ENCODE measurements at places on chromosomes 3 and 15.

- no peak for DNase-seq
Measured at GRCh38 chr3:133573629-133574194, at the start of gene CDV3. Gene CDV3, plus strand, starts transcription at chr3:133573686. Its CDS starts 359 bp downstream, at chr3:133574045.

- no peak for DNase-seq
Measured at GRCh38 chr3:45480871-45481270, 92.5 kb downstream of the LARS2 start.

- no peak for DNase-seq
Measured at GRCh38 chr15:57090496-57090859, 172.0 kb downstream of the TCF12 start.

DNA sequence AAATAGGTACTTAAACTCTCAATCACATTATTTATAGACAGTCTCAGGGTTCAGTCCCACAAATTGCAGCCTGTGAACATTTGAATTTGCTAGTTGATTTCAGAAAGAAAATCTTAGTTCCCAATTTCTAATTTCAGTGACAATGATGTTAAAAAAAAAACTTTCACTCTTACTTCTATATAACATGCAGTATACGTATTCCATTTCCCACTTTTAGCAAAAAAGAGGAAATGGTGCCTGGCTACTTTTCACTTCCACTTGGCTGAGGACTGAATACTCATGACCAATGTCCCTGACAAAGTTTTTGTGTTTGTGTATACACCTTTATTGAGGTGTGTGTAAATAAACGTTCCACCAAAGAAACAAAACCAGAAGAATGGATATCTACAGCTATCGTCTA is 32.1 kb upstream of the XCR1 start:
- no peak for DNase-seq

DNA sequence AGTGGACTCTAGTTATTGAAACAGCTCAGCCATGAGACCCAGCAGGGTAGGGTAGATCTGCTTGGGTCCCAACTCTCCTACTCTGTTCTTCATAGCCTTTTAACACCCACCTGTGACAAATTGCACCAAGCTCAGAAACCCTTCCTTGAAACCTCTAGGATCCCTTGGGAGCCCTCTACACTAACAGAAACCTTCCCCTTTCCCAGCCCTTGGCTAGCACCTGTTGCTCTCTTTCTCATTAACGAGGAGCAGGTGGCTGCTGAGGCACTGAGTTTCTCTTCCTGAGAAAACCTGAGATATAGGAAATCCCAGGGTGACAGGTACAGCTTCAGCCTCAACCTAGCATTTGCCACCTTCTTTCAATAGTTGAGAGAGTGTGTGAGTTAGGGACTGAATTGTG is 88.3 kb upstream of the CLSTN2 start:
- DNase-seq, result no peak
